ENCODE measurements at places on chromosomes 2 and 18.

DNA sequence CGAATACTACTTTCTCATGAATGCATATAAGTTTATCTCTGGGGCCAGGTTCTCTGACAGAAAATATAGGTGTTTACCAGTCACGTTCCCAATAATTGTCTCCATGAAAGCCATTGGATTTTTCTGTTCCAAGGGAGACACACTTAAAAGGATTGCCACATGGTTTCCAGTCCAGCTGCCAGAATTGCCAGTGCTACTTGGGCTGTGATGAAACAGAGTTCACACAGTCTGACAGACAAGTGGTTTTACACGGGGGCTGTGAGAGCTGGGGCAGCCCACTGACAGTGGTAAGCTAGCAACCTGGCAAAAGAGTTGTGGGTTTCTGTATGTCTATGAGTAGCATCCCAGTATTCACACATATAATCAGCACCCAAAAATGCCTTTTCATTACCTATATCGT, 27.7 kb upstream of the ATRAID start:
- no peak for DNase-seq

DNA sequence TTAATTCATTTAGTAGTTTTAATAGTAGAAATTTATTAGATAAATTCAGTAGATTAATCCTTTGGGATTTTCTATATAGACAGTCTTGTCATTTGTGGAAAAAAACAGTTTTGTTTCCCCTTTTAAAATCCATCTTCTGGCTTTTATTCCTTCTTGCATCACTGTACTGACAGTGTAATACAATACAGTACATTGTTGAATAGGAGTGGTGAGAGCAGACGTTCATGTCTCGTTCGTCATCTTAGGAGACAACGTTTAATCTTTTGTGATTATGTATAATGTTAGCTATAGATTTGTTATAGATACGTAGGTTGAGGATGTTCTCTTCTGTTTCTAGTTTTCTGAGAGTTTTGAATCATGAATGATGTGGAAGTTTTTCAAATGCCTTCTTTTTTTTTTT, 61.8 kb downstream of the NCOA1 start:
- no peak for DNase-seq

DNA sequence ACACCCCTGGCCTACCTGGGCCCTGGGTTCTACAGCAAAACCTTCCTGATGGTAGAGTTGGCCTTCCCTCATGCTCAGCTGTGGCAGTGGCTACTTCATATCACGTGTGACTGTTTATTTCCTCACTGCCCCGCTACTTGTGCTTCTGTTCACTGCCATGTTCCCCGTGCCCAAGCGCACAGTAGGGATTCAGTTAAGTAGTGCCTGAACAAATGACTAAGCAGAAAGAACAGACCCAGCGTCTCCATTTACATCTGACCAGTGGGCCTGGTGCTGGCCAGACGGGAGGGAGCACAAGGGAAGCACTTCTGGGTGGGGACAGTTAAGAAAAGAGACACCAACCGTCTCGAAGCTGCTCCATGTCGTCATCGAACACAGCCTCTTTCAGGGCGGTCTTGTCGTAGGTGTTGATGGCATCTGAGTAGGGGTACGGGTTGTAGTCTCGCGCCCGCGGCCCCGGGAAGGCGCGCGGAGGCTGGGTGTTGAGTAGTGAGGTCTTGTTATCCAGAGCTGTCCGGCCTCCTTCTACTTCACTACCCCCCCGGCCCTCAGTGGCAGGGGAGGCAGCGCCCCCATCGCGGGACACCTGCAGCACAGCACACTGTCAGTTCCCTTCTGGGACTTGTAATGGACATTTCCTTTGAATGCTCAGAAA, 82.4 kb upstream of the TFCP2L1 start:
- DNase-seq = no peak

- no peak for DNase-seq
These were observed 195.6 kb upstream of the POU3F3 start for GRCh38 chr2:104658144-104658835.

DNA sequence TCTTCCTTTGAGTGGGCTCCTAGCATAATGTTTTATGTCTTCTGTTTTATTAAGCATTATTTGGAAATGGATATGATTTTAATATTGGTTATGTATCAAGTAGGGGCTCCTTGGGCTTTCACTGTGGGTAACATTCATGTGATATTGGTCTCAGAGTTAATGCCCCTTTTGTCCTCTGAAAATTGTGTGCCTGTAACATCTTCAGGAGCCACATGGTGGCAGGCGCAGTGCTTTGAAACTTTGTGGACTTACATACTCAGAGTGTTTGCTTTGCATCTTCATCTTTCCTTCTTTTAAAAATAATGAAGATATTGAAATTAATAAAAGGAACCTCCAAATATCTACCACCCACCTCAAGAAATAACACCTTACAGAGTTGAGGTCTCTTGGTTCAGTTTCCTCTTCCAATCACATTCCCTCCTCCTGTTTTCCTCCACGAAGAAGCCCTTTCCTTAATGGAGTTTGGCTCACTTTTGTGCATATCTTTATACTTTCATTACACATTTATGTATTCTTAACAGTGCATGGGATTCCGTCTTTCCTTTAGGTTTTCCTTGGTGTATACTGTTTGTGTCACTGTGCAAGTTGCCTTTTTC, 73.5 kb downstream of the LIMS1 start:
- no peak for DNase-seq

DNA sequence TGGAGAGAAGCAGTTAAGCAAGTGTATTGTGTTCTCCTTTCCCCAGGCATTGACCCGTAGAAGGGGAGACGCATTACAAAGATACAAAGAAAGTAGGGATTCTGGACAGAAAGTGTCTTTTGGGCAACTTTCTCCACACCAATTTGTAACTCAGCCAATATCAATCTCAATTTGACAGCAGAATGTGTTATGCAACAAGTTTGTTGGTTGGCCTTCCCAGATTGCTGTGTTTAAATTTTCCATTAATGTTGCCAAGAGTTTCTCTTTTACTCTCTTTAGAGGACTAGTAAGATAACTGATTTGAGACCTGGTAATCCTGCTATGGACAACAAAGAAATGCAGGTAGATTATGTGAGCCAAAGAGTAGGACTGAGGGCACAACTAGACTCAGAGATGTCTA, 279.6 kb downstream of the ZNF804A start:
- no peak for DNase-seq

DNA sequence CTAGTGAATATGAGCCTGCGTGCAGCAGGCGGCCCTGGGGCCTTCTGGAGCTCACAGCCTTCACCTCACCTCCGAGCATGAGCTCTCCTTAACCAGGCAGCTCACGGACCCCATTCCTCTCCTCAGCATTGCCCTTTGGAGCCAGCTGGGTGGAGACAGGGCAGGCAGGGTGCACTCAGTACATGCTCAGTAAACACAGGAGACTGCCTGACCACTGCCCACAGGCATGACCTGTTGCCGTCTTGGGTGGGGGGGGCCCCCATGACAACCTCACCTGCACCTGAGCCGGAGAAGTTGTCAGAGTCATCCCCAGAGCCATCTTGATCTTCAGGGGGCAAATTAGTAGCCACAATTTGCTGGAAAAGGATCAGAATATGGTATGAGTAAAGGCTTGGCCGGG, 19.9 kb downstream of the SDC1 start:
- no peak for DNase-seq

GRCh38 chr2:147689220-147689909, 155.5 kb upstream of the ACVR2A start:
- peak; percentile 73 for DNase-seq

DNA sequence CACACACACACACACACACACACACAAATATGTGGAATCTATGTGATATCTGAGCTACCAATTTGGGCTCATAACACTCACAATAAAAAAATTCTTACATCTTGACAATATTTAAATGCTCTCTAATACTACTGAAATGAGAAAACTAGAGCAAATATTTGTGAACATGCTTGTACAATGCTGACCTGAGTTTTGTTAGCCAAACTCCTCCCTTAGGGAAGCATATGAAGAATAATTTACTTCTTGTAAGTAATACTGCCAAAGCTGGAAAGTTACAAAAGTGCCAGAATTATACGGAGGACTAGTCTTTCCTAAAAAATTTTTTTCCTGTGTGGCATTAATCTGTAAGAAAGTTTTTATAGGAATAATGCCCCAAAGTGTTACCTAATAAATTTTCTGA, 18.5 kb downstream of the MBD2 start:
- no peak for DNase-seq

DNA sequence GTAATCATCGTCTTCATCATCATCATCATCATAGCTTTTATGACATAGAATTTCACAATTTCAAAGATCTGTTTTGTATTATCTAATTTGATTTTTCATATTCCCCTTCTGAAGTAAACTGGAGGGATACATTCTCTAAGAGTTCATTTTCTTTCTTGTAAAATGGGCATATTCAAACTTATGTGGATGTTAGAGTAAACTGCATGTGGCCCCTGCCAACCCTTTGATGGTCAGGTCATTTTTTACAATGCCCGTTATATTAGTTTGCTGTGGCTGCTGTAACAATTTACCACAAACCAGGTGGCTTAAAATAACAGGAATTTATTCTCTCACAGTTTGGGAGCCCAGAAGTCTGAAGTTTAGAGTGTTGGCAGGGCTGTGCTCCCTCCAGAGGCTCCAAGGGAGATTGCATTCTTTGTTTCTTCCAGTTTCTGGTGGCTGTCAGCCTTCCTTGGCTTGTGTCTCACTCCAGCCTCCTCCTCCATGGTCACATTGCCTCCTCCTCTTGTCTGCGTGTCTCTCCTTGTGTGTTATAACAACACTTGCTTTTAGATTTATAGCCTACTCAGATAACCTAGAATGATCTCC, 127.5 kb upstream of the MMADHC start:
- no peak for DNase-seq

DNA sequence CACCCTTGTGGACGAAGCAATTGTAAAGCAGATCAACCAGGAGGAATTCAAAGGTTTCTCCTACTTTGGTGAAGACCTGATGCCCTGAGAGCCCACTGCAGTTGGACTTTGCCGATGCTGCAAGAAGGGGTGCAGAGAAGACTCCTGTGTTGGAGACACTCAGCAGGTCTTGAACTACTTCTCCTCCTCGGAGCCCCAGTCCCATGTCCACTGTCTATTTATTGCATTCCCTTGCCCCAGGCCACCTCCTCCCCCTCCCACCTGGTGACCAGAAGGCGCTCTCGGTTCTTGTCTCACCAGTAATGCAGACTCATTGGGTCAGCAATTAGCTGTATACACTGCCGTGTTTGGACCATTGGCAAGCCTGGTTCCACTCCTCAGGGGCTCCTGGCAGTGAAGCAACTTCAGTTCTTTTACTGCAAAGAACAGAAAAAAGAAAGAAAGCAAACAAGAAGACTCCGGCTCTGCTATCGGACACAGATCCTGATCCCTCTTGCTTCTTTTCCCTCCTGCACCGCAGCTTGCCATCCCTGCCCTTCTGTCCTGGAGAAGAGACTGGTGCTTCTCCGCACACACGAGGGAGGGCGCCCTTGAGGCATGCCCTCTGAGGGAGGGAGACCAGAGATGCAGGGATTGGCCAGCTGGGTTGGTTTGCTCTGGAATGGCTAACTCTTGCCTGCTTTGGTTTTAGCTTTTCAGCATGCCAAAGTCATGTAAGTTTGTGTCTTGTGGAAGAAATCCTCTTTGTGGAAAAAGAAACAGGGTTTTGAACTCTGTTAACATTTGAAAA, 112.2 kb upstream of the EPAS1 start:
- DNase-seq = no peak

DNA sequence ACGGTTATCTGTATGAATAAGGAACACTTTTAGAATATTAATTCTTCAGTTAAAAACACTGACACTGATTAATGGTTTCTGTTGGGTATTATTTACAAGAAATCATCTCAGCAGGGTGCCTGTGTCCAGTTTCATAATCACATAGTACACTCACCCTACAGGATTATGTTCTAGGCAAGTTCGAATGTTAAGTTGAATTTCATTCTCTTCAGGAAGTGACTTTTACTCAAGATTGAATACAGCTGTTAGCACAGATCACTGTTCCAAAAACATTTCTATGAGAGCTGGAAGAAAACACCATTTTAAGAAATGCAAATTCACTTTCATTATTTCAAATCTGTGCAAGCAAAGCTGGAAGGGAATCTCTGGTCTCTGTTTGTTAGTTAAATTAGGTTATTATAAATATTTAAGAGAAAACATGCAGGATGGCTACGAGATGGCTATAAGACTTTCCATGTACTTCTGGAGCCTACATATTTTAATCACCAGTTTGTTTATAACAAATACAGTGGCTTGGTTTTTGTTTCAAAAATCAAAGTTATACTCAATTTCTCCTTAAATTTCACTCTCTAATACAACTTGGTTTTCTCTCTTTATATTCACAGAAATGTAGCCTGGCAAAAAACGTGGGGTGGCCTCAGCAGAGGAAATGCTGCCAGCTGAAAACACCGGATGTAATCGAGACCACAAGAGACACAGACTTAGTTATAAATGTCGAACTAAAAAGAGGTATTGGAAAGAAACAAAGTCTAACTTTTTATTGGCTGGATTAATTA, 65.8 kb downstream of the RBMS1 start:
- DNase-seq = no peak

- DNase-seq = no peak
These were observed 14.9 kb downstream of the ITGA6 start for GRCh38 chr2:172442072-172442895.

- DNase-seq = no peak
These were observed 408.4 kb downstream of the HRH4 start for GRCh38 chr18:24868760-24869237.

- DNase-seq = no peak
These were observed 255.7 kb upstream of the CCDC68 start for GRCh38 chr18:55214969-55215368.

DNA sequence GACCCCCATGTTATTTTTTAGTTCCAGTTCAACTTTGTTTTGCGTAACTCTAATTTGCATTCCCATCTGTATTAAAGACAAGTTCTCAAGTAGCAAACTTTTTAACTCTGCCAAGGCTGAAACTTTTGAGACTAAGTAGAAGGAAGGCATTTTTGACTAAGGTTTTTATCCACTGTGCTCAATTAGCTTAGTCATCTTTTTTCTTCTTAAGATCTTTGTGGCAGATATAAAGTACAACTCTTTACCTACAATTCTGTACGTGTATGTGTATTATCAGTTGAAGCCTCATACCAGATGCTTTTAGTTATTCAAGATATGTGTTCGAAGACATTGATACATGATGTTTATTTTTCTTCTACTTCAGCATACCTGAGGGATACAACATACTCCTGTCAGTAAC, 41.6 kb downstream of the CREB1 start:
- DNase-seq = no peak

Data from GM12864 (cell line).